Kidney (tissue), 22 donors: ENCODE measurements at places on chromosomes 7 and 10. TPM values are rescaled to one million over a fixed set of nuclear protein-coding genes. Genes with fewer than 3 reads are reported as not detected.

DNA sequence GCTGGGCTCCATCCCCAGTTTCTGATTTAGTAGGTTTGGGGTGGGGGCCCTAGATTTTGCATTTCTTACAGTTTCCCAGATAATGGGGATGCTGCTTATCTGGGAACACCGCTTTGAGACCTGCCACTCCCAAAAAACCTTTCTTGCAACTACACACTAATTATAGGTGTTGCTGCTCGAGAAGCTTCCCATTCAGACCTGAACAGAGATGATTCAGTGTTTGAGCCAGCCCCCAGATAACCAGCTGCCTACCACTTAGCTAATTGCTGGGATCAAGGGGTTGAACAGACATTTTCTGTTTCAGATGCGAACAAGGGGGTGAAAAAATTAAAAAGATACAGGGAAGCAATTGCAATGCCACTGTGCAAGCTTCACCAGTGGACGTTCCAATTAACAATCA is 448.5 kb downstream of the KCNMA1 start:
- no peak overlapping the region for H3K27ac ChIP-seq
- no peaks in the 10 kb centered on the region for H3K4me1 ChIP-seq
- DNase-seq, result no peak
- H3K27me3 ChIP-seq, result no peaks in the 10 kb centered on the region

GRCh38 chr10:127193125-127193524 is 3.3 kb downstream of the INSYN2A start:
- no peak overlapping the region for H3K27ac ChIP-seq
- no peak for DNase-seq
- no peaks in the 10 kb centered on the region for H3K27me3 ChIP-seq
- H3K36me3 ChIP-seq, result no peaks in the 10 kb centered on the region
- H3K4me1 ChIP-seq, result peaks cover 10% of the 10 kb centered on the region
- no peak overlapping the region for H3K4me3 ChIP-seq

GRCh38 chr7:91248996-91249395 is 15.2 kb upstream of the FZD1 start:
- no peaks in the 10 kb centered on the region for H3K36me3 ChIP-seq
- no peak overlapping the region for H3K4me3 ChIP-seq
- H3K27me3 ChIP-seq, result no peaks in the 10 kb centered on the region
- no peak for DNase-seq

- no peaks in the 10 kb centered on the region for H3K4me1 ChIP-seq
- no peaks in the 10 kb centered on the region for H3K27me3 ChIP-seq
- H3K4me3 ChIP-seq, result no peak overlapping the region
- H3K27ac ChIP-seq, result no peak overlapping the region
- H3K36me3 ChIP-seq, result no peaks in the 10 kb centered on the region
These were observed 53.7 kb downstream of the GOLGA7B start for GRCh38 chr10:97903128-97904017.

- no peak overlapping the region for H3K4me3 ChIP-seq
- no peaks in the 10 kb centered on the region for H3K4me1 ChIP-seq
- no peaks in the 10 kb centered on the region for H3K36me3 ChIP-seq
- no peak for DNase-seq
- no peaks in the 10 kb centered on the region for H3K27me3 ChIP-seq
- H3K27ac ChIP-seq, result no peak overlapping the region
These were observed 176.8 kb downstream of the PRKG1 start for GRCh38 chr10:51251110-51251509.

- no peak overlapping the region for H3K27ac ChIP-seq
- H3K4me3 ChIP-seq, result no peak overlapping the region
- DNase-seq, result peak; percentile 35
- no peaks in the 10 kb centered on the region for H3K36me3 ChIP-seq
These were observed 24.6 kb upstream of the MKLN1 start for GRCh38 chr7:131302876-131303707.

- H3K27ac ChIP-seq, result no peak overlapping the region
- H3K36me3 ChIP-seq, result no peaks in the 10 kb centered on the region
- no peak overlapping the region for H3K4me3 ChIP-seq
- H3K27me3 ChIP-seq, result no peaks in the 10 kb centered on the region
These were observed 20.5 kb downstream of the TRIL start for GRCh38 chr7:28937619-28938018.

- no peak overlapping the region for H3K27ac ChIP-seq
- no peaks in the 10 kb centered on the region for H3K36me3 ChIP-seq
- H3K27me3 ChIP-seq, result no peaks in the 10 kb centered on the region
- no peak overlapping the region for H3K4me3 ChIP-seq
- no peaks in the 10 kb centered on the region for H3K4me1 ChIP-seq
These were observed 1.9 kb upstream of the SUV39H2 start for GRCh38 chr10:14876764-14877163.

- no peak overlapping the region for H3K4me3 ChIP-seq
- no peaks in the 10 kb centered on the region for H3K36me3 ChIP-seq
- DNase-seq, result no peak
- no peaks in the 10 kb centered on the region for H3K27me3 ChIP-seq
- H3K27ac ChIP-seq, result no peak overlapping the region
- H3K4me1 ChIP-seq, result peaks cover 23% of the 10 kb centered on the region
These were observed 34.3 kb downstream of the WASL start for GRCh38 chr7:123714296-123715080.

DNA sequence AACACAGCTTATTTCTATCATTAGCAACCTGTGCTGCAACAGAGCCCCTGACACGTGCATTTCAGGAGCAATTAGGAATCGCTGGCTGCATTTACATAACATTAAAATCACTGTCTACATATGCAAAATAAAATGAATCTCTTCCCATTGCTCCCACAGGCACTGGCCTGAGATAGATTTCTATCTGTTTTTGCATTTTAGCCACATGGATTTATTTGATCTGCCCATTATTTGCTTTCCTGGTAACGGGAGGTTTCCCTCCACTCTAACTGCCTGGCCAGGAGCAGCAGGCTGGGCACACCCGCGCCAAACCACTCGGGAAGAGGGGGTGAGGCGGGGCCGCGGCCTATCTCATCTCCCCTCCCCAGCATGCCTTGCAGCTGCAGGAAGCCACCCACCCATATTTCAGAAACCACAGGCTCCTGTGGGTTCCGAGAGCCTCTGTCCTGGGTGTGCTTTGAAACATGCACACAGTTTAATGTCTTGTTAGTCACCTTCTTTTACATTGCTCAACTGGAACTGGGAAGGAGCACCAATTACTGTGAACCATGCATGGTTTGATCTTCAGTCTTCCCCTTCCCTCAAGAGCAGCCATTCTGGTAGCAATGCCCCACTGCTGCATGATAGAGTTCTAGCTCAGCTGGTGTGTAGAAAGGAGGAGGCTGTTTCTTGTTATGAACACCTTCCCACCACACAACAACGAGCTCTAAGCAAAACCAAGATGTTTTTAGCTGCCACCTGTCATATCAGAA is 37.7 kb upstream of the IKZF1 start:
- no peak overlapping the region for H3K27ac ChIP-seq
- no peak for DNase-seq
- H3K27me3 ChIP-seq, result no peaks in the 10 kb centered on the region
- H3K4me3 ChIP-seq, result no peak overlapping the region

DNA sequence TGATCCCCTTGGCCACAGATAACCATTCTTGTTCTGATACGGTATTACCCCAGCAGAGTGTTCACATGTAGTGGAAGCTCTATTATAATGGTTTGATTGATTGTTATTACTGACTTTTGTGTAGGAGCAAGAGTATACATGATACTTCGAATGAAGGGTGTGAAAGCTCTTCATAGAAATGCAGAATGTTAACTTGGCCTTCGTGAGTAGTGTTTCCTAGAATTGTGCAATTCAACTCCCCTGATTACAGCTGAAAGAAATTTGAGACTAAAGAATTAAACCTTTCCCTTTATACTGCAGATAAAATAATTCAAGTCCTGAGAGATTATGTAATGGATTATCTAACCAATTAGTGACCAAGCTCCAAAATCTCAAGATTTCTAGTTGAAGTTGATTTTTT is 38.2 kb downstream of the MKLN1 start:
- no peak overlapping the region for H3K27ac ChIP-seq
- H3K4me1 ChIP-seq, result peaks cover 12% of the 10 kb centered on the region
- no peak overlapping the region for H3K4me3 ChIP-seq
- no peaks in the 10 kb centered on the region for H3K36me3 ChIP-seq
- no peaks in the 10 kb centered on the region for H3K27me3 ChIP-seq

GRCh38 chr10:111539246-111539645 is 462.4 kb downstream of the ADRA2A start:
- H3K27ac ChIP-seq, result no peak overlapping the region
- H3K36me3 ChIP-seq, result no peaks in the 10 kb centered on the region
- no peaks in the 10 kb centered on the region for H3K27me3 ChIP-seq
- H3K4me1 ChIP-seq, result no peaks in the 10 kb centered on the region
- no peak for DNase-seq

The LRGUK gene
- total RNA-seq, result 3.8 TPM

The CTTNBP2 gene
- 41.1 TPM for total RNA-seq

The LBX1 gene
- not detected for total RNA-seq

The HABP2 gene
- total RNA-seq, result 25.6 TPM

The RINT1 gene
- 14.2 TPM for total RNA-seq
